Spinal cord (tissue), 10 donors: ENCODE measurements at places on chromosomes 2 and 18.

DNA sequence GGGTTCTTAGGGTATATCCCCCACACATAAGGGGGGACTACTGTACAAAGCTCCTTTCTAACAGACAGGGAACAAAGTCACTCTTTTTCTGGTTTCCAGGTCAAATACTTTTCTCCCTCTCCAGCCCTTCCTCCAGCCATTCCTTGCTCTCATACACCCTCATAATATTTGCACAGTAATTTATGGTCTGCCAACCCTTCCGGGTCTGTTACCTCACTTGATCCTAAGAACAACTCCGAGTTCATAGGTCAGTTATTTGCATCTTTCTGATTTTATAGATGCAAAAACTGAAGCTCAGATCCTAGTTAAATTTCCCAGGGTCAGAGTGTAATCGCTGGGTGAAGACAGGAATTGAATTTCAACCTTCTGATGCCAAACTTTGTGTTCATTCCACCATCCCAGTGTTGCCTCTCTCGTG lies 14.8 kb upstream of the MATN3 start:
- DNase-seq = no peak

GRCh38 chr18:43587538-43588153 lies 310.4 kb upstream of the SYT4 start:
- DNase-seq = no peak

- peak; percentile 33 for DNase-seq
Observed at GRCh38 chr18:35241448-35241804, 592 bp downstream of the ZNF397 start.

DNA sequence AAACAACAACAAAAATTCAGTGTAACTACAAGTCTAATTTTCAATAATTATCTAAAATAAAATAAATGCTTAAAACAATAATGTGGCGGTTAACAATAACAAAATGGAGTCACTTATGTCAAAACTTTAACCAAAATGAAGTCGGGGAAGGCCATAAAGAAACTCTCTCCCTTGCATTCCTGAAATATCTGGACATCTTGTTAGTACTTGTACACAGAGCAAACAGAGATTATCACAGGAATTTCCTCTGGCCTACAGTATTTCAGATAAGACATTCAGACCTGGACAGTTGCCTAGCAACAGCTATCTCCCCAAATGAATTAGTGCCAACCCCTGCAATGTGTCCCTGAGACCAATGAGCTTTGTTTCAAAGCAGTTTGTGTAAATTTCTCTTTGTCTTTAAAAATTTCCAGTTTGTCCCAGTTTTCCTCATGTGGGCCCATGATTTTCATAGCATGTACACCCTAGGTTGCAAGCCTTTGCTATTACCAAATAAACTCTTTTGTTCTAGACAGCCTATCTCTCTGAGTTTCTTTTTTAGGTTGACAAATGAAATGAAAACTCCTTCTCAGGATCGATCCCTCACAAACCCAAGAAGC lies 68.6 kb downstream of the EXOC6B start:
- DNase-seq = peak; percentile 15

DNA sequence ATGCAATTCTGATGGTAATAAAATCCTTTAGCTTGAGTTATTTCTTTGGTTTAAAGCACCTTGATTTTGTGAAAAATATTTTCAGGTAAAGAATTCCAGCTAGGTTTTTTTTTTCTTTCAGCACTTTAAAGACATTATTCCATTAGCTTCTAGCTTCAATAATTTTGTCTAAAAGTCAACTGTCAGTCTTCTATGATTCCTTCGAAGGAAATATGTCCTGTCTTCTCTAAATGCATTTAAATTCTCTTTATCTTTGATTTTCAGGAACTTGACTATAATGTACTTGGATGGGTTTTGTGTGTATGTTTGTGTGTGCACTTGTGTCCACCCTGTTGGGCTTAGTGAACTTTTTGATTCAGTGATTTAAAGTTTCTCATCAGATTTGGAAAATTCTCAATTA lies 4.7 kb downstream of the LONRF2 start:
- no peak for DNase-seq

- no peak for DNase-seq
Observed at GRCh38 chr2:172968061-172968469, 107.6 kb upstream of the MAP3K20 start.

- DNase-seq = no peak
Observed at GRCh38 chr2:238869293-238870124, 21.6 kb downstream of the TWIST2 start.

- no peak for DNase-seq
Observed at GRCh38 chr18:10076502-10077030, 162.8 kb downstream of the VAPA start.

GRCh38 chr2:37376421-37377186 lies 32.2 kb downstream of the QPCT start:
- peak; percentile 68 for DNase-seq

DNA sequence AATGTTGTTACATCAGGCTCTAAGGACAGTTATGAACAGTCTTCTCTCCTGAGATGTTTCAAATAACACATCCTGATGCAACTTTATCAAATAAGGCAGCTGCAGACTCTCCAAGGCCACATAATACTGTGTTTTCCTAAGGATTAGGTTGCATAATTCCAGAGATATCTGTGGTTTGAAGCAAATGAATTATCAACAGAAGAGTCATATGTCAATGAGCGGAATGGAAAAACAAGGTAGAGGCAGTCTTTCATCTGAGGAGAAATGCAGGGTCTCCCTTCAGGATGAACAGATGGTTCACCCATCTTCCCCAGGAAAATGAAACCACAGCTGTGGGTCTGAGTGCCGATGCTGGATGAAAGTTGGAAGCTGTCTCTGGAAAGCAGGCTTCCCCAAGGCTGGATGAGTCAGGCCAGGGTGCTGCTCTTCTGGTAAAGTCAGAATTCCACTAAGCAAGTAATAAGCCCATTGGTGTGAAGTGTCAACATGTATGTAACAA lies 22.2 kb downstream of the LYG1 start:
- DNase-seq = no peak

GRCh38 chr2:26631401-26632170 lies 9.6 kb downstream of the CIB4 start:
- no peak for DNase-seq

DNA sequence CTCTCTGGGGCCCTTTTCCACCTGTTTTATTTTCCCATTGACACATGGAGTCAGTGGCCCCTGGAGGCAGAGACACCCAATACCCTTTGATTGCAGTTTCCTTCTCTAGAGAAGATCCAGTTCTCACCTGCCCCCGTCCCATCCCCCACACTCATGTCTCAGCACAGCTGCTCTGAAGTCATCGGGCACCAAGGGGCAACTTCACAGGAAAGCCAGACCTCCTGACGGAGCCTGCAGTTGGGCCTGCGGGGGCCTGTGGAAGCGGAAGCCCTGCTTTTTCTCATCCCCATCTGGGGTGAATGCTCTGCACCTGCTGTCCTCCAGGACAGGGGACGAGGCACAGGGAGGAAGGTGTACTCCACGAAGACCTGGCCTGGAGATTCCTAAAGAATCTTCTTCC lies 308.3 kb upstream of the EPAS1 start:
- no peak for DNase-seq

GRCh38 chr2:180705122-180705521 lies 275.3 kb upstream of the UBE2E3 start:
- no peak for DNase-seq

GRCh38 chr2:160471950-160472349 lies 21.7 kb downstream of the RBMS1 start:
- no peak for DNase-seq

- DNase-seq = no peak
Observed at GRCh38 chr2:8543383-8544170, 138.3 kb upstream of the ID2 start.

- no peak for DNase-seq
Observed at GRCh38 chr2:240985881-240986786, 12.3 kb upstream of the SNED1 start.

DNA sequence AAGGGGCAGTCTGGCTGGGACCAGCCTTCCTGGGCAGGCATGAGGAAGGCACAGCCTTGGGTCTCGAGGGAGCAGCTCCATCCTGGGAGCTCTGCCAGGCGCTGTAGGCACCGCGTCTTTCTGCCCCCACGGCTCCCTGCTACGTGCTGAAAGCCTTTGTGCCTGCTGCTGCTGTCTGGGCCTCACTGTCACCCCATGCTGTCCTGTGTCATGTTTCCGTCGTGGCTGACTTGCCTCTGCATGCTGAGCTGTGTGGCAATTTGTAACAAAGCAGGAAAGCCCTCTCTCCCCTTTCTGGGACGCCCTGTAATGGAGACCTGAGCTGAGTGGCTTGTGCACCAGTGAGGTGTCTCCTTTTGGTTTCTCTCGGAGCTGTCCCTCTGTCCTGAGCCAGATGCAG lies 152.5 kb downstream of the TSN start:
- DNase-seq = no peak

DNA sequence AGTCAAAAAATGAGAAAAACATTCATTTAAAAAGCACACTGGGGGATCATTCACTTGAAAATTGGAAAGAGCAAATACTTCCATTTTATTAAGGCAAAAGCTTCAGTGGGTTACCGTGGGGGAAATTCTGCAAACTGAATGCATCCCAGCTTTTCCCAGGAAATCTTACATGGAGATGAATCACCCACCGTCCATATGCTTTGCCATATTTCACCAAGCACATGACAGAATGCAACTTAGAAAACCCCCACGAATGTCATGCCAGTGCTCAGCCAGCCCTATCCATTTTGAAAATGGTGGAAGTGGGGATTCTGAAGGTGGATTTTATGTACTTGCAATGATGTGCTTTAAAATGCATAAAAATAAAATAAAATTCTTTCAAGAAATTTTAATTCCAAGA lies 485.5 kb upstream of the ID2 start:
- DNase-seq = no peak

DNA sequence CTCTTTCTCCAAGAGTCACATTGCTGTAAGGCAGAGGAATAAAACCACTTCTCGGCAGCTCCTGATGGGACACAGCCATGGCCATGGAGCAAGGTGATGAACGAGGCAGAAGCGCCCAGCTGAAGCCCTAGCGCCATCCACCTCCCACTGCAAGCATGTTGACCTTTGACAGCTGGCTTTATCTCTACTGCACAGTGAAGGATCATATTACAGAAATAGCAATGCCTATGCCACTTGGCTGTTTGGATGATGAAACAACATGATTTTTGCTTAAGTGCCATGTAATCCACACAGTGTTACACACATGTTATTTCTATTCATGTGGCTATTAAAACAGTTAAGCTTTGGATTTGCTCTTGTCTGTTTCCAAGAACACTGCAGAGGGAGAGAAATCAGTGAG lies 167.7 kb downstream of the VAPA start:
- no peak for DNase-seq

DNA sequence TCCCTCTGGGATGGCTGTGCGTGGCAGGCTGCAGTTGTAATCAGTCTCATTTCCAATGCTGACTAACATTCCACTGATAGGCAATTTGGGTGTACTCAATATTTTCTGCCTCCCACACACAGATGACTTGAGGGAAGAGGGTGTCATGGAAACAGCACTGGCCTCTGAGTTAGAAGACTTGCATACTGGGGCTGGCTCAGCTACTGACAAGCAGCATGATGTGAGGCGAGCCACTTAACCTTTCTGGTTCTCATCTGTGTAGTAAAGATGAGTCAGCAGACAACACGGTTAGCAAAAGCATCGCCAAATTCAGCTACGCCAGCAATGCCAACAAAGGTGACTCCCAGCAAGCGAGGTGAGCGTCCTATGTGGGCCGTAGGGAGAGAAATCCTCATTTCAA lies 73.5 kb downstream of the COLEC12 start:
- no peak for DNase-seq
